T-cell (primary cell): ENCODE measurements at places on chromosomes 4 and X.
A peak's percentile ranks its signal among the peaks of the same experiment; 100 is the strongest.

DNA sequence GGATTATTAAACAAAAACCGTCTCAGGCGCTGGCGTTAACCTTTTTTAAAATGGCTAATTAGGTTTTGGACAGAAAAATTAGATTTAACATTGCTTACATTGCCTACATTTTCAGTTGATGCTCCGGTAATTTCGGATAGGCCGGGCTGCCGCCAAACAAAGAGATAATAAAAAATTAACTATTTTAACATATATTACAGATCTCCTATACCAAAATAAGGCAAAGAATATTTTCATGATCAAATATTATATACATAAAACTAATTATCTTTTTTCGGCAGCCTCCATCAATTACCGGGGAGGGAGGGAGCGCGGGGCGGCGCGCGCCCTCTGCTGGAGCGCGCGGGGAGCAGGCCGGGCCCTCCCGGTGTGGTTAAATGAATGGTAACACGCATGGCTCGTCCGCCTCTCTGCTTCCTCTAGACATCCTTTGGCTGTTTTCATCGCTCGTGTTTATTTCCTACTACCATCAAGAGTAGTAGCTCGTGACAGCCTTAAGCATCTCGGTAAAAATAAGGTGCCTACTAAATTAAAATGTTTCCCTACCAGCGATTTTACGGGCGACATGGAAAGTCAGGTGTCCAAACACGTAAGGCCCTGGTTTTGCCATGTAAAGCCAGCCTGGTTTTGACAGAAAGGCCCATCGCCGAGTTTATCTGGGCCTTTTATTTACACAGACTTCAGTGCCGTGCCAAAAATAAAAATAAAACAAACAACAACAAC is 52.4 kb upstream of the TMEM33 start:
- DNase-seq: peak; percentile 15

DNA sequence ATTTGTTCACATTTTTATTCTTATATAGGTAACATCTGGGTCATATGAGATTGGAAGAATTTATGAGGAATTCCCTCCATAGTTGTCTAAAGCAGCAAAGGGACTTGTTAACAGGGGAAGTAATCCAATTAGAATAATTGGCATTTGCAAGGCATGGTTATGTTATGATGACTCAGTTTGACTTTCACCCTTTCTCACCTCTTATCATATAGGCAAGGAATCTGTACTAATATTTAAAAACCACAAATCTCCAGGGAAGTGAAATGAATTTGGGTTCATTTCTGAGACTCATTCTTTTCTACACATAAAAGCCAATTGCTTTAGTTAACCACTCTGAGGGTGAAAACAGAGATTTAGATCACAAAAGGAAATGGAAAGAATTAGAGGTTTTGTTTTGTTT is 281.5 kb upstream of the DKK2 start:
- DNase-seq: no peak

- no peak for DNase-seq
Measured at GRCh38 chr4:3077796-3078195, 3.3 kb downstream of the HTT start.

GRCh38 chr4:186161138-186161537 is 30.2 kb upstream of the CYP4V2 start:
- peak; percentile 16 for DNase-seq

- DNase-seq: no peak
Measured at GRCh38 chrX:130726661-130727060, 176.3 kb downstream of the ENOX2 start.

DNA sequence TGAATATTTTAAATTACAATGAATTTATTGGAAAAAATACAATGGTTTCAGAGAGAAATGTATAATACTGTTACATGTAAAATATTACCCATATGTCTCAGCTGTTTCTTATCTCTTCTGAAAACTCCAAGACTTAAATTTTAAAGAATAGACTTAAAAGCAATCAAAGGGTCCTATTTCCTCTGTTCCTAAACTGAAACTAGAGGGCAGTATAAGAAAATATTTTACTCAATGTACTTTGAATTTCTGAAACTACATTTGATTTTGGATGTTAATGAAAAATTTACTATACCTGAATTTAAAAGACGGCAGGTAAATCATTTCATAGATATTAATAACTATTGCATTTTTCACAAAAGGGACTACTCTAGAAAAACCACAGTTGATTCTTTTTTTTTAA is 200.2 kb downstream of the LRBA start:
- no peak for DNase-seq

DNA sequence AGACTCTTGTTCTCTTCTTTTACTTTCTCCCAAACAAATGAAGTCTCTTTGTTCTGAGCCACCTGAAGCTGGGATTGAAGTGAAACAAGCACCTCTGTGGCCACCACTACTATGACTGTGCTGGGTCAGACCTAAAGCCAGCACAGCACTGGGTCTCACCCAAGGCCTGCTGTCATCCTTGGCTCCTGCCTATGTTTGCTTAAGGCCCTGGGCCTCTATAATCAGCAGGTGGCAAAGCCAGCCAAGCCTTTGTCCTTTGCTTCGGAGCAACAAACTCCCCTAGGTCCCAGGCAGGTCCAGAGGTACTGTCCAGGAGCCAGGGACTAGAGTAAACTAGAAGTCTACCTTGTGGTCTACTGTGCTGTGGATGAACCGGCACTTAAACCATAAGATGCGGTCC is 220.6 kb upstream of the ARSJ start:
- no peak for DNase-seq

- no peak for DNase-seq
Measured at GRCh38 chr4:3231471-3231870, 17.5 kb upstream of the MSANTD1 start.

DNA sequence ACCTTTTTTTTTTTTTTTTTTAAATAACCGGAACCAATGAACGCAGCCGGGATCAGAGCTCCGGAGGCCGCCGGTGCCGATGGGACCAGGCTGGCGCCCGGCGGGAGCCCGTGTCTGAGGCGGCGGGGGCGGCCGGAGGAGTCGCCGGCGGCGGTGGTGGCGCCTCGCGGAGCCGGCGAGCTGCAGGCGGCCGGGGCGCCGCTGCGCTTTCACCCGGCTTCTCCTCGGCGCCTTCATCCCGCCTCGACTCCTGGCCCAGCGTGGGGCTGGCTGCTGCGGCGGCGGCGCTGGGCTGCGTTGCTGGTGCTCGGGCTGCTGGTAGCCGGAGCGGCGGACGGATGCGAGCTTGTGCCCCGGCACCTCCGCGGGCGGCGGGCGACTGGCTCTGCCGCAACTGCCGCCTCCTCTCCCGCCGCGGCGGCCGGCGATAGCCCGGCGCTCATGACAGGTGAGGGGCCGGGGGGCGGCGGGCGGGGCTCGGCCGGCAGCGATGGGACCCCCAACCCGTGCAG is 337 bp downstream of the STIM2 start:
- DNase-seq: peak; percentile 58

- DNase-seq: no peak
Measured at GRCh38 chr4:180148737-180149136, 2094.5 kb upstream of the TENM3 start.

- no peak for DNase-seq
Measured at GRCh38 chrX:134632355-134632754, 25.9 kb downstream of the PLAC1 start.

DNA sequence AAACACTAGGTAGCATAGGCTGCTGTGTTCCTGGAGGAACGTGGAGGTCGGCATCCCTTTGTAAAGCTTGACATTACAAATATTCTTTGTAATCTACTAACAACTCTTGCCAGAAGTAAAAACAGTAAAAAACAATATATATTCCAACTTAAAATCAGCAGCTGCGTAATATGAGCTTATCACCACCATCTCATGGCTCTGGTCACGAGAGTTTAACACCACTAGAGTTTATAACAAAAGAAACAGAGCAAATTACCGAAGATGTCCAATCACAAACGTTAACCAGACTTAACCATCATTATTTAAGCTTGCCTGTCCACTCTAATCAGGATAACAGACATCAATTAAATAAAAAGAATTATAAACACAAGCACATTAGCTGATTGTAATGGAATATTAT is 236.7 kb downstream of the PCDH7 start:
- DNase-seq: no peak

- DNase-seq: no peak
Measured at GRCh38 chr4:103306870-103307375, 108.8 kb upstream of the CENPE start.

- DNase-seq: no peak
Measured at GRCh38 chr4:39286263-39286662, 79.9 kb downstream of the RFC1 start.

DNA sequence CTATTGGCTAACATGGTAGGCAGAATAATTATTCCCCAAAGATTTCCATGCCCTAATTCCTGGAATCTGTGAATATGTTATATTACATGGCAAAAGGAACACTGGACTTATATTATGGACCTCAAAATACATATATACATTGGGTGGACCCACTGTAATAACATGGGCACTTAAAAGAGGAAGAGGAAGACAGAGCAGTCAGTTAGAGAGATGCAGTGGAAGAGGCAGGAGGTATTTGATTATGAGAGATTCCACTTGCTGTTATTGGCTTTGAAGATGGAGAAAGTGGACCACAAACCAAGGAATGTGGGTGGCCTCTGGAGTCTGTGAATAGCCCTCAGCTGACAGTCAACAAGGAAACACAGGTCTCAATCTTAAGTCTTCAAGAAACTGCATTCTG is 14.0 kb upstream of the ART3 start:
- DNase-seq: no peak

DNA sequence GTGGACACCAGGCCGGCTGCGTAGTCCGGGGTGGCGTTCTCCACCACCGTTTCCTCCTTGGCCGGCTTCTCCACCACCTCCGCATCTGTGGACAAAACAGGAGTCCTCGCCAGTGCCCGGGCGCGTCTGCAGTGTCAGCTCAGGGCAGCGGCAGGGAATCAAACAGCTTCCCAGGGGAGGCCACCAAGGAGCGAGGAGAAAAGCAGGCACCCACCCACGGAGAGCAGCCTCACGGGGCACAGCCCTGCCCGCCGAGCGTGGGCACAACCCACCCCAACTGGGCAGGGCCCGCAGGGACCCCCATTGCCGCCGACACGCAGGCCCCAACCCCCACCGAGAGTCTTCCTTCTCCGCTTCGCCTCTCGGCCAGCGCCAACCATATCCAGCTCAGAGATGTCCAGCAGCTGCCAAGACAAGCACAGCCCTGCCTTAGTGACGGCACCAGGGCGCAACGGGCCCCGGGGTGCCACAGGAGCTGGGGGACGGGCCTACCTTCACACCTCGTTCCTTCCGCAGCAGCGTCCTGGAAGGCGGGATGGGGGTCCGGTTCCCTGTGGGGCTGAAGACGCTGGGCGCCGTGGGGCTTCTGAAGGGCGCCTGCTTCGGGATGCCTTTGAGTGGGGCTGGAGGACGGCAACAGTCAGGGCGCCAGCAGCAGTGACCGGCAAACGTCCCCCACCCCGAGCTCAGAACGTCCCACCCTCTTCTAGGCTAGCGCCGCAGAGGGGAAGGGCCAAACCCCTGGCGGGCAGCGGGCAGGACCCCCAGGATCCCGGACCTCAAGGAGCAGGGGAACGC is 22.8 kb downstream of the NELFA start:
- DNase-seq: no peak

- DNase-seq: no peak
Measured at GRCh38 chrX:15207384-15207783, 62.5 kb downstream of the ASB9 start.

- DNase-seq: no peak
Measured at GRCh38 chr4:7902826-7903225, 36.8 kb downstream of the AFAP1 start.

DNA sequence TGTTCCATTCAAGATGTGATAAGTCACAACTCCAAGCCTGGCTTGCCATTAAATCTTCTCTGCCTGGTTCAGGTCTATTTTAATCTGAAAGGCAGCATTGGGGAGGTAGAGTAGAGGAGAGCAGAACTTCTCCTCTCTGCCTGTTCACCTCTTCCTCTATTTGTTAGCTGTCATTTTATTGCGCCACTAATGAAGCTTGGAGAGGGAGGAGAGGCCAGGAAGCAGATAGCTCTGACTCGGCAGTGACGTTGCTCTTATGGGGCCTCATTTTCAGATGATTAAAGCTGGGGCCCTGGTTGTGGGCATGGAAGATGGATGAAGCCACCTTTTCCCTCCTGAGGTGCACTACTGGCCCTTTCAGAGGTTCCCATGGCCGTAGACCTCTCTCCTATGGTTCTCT is 207.3 kb downstream of the MID1IP1 start:
- DNase-seq: no peak

GRCh38 chr4:985123-985830 is 1.6 kb upstream of the IDUA start:
- peak; percentile 63 for DNase-seq

- no peak for DNase-seq
Measured at GRCh38 chrX:134373736-134374135, 86.2 kb upstream of the HPRT1 start.

DNA sequence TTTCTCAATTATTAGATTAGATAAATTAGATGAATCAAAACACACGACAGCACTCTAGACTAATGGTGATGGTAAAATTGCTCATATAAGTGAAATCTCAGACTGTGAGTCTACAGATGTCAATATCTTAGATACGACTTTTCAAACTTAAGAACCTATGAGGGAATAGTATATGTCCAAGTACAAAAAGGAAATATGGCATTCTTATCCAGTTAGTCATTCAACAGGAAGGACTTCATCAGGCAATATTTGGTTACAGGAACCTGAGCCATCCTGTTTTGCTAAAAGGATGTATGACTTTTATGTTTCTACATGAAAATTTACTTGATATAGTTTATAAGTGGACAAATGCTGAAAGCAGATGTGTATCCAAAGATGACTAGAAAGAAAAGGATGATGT is 107.0 kb downstream of the CT47B1 start:
- no peak for DNase-seq

DNA sequence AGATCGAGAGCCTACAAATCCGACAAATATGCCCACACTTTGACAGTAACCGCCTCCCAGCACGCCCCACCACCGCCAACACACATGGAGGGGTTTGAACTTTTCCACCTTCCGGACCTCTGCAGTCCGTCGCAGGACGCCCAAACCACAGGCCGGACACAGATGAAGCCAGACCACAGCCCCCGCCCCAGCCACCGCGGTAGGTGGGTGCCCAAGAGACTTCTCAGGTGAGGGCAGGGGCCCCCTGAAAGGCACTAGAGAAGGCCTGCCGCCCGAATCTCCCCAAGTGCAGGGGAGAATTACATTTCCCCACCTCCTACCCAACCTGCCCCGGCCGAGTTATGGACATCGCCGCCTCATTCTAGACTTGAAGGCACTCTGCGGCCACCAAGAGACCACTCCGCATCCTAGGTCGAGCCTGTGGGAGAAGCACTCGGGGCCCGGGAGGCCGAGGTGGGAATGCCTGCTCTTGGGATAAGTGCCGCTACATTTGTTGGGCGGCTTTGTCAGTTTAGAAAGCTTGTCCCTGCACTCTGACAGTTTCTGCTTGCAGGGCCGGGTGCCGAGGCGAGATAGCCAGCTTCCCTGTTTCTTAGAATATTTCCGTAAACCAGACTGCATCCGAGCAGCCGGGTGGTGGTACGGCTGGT is 21.5 kb downstream of the HAND2 start:
- DNase-seq: no peak

GRCh38 chrX:124910611-124911010 is 409.1 kb upstream of the TEX13C start:
- DNase-seq: no peak

DNA sequence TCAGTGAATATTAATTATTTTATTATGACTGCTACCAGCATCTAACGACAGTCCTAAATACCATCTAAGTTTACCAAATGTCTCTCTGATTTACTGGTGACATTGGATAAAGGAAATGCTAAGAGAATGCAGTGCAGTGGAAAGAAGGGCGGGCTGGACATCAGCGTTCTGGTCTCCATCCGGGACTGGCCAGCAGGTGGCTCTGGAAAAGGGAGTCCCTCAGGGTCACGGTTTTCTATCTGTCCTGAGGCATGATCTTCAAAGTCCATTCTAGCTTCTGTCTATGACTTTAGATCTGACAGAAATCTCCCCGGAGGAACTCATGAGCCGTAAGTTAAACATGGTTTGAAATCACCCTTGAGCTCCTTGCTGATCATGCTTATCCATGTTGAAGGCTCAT is 3.3 kb downstream of the TRIM2 start:
- no peak for DNase-seq
